ENCODE measurements at places on chromosomes 11 and 22.

DNA sequence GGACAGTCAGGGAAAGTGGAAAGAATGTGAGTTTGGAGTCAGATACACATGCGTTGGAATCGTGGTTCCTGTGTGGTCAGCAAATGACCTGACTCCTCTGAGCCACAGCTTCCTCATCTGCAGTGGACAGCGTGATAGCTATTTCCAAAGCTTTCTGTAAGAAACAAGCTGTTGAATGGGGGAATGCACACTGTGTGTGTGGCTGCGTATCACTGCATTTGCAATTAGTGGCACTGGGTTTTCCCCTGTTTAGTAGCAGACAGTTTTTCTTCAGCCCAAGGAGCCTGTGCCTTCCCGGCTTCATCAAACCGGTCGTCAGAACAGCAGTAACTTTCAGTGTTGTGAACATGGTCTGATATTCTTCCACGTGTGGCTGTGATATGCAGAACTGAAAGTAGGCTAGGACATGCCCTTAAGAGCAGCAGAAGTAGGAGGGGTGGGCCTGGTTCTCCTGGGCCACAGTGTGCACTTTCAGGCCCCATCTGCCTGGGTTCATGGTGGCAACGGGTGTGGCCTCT lies 121.5 kb downstream of the RRAS2 start:
- no peak for DNase-seq

DNA sequence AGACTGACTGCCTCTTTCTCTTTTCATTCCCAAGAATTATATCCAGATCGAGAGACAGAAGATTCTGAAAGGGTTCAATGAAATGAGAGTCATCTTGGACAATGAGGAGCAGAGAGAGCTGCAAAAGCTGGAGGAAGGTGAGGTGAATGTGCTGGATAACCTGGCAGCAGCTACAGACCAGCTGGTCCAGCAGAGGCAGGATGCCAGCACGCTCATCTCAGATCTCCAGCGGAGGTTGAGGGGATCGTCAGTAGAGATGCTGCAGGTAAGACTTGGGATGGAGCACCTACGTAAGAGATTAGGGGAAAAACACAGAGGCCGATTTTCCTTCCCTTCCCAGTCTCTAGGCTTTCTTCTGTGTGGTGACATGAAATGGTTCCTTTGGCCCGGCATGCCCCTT lies 8.7 kb downstream of the TRIM22 start:
- no peak for DNase-seq

DNA sequence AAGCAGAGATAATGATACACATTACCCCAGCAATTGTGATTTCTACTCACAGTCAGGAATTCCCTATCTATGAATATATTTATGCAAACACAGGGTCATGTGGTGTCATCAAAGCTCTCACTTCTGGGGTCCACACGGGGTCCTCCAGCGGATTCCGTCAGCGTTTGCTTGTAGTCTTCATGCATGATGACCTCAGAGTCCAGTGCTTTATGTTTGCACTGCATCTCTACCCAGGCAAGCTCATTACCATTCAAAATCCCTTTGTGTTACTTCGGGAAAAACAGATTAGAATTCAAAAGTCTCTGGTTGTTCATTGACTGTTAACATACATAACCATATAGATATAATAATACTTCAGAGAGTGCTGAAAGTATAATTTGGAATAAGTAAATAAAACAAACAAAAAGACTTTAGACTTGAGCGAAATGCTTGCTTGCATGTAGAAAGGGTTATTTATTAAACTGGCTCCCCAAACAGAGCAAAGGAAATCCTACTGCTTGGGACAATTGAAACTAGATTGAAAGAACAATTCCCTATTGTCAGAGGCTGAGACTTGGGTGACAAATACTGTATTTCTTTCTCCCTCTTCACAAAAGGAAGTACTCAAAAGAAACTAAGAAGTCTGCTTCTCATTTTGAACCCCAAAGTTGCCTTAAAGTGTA lies 423.1 kb downstream of the ETS1 start:
- DNase-seq: no peak

- no peak for DNase-seq
Measured at GRCh38 chr11:106217456-106217855, 140.0 kb downstream of the AASDHPPT start.

DNA sequence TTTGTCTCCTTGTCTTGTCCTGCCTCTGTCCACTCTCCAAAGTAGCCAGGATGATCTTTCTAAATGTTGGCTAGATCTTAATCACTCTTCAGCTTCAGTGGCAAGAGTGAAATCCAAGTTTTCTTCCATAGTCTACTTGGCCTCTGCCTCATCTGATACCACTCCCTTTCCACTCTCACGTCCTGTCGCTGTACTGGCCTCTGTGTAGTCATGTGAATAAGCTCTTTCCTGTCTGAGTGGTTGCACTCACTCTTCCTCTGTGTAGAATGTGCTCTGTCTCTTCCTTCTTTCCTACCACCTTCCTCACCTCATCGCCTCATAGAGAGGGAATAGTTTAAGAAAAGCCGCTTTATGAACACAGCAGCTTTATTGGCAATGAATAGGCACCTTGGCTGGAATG lies 86.5 kb downstream of the WNT11 start:
- no peak for DNase-seq

DNA sequence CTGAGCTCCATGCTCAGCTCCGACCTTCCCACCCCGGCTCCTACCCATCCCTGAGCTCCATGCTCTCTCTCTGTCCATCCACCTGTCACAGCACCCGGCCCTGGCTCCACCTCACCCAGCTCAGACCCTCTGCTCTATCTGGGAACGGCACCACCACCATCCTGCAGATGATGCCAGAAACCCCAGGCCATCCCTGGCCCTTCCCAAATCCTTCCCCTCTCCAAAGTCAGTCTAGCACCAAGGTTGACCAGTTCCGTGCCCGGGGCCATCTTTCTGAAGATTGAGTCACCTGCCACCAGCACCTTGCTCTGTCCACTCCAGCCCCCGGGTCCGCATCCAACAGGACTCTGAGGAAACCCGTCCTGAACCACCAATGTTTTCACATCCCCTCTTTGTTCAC lies 969.6 kb downstream of the BRD1 start:
- no peak for DNase-seq

All from GDM1 (cell line).